ENCODE measurements at places on chromosomes 4 and X. TPM values are rescaled to one million over a fixed set of nuclear protein-coding genes. Genes with fewer than 3 reads are reported as not detected.

GRCh38 chr4:38390969-38391545, 272.9 kb upstream of the KLF3 start:
- H3K4me3 ChIP-seq = no peak overlapping the region
- no peaks in the 10 kb centered on the region for H3K4me1 ChIP-seq
- no peak for DNase-seq
- no peaks in the 10 kb centered on the region for H3K27me3 ChIP-seq
- H3K36me3 ChIP-seq = peaks cover 8% of the 10 kb centered on the region

GRCh38 chr4:120052856-120053255, 13.8 kb downstream of the MAD2L1 start:
- peaks cover 4% of the 10 kb centered on the region for H3K36me3 ChIP-seq
- no peak for DNase-seq
- H3K4me1 ChIP-seq = peaks cover 13% of the 10 kb centered on the region
- no peak overlapping the region for H3K27ac ChIP-seq
- H3K4me3 ChIP-seq = no peak overlapping the region

DNA sequence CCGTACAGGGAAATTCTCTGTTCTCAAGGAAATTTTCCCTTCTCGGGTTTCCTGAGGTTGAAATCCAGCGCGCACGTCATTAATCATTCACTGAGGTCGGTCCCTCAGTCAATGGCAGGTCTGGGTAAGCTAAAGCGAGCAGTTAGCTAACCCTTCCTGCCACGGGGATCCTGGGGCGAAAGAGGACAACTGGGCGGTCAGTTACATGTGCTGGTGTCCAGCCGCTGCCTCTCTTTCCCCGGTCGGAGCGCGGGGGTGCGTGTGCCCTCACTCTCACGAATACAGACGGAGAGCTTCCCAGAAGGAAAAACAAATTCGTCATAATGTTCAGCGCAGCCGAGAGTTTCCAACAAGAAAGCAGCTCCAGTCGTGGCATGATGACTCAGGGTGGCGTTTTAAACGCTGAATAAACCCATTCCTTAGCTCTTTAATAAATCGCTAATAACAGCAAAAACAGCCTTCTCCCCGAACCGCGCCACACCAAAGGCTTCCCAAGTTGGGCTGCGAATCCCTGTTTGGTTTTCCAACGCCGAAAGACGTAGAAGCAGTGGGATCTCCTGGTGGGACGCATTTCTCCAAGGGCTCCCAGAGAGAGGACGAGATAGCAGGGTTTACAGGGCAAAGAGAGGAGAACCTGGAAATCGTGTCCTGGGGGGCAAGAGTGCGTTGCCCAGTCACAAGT, 752 bp upstream of the FGF5 start:
- H3K27me3 ChIP-seq = peaks cover 83% of the 10 kb centered on the region
- peak overlapping the region; percentile 41 for H3K4me3 ChIP-seq
- DNase-seq = no peak
- peaks cover 13% of the 10 kb centered on the region for H3K4me1 ChIP-seq
- H3K27ac ChIP-seq = no peak overlapping the region
- H3K36me3 ChIP-seq = no peaks in the 10 kb centered on the region

- H3K4me1 ChIP-seq = no peaks in the 10 kb centered on the region
- H3K27me3 ChIP-seq = no peaks in the 10 kb centered on the region
Measured at GRCh38 chr4:55013431-55013955, 111.9 kb downstream of the KDR start.

Gene RS1
- not detected for total RNA-seq

- no peak overlapping the region for H3K4me3 ChIP-seq
- H3K36me3 ChIP-seq = no peaks in the 10 kb centered on the region
- H3K27me3 ChIP-seq = peaks cover 2% of the 10 kb centered on the region
- H3K4me1 ChIP-seq = no peaks in the 10 kb centered on the region
- no peak for DNase-seq
Measured at GRCh38 chrX:150084496-150085229, 146.4 kb upstream of the EOLA2 start.

Gene CSAG2
- not detected for total RNA-seq

Gene STBD1
- 0.51 TPM for total RNA-seq

Gene AIFM1
- 46.0 TPM for total RNA-seq

- no peak overlapping the region for H3K27ac ChIP-seq
- H3K4me1 ChIP-seq = no peaks in the 10 kb centered on the region
- no peaks in the 10 kb centered on the region for H3K27me3 ChIP-seq
- no peak overlapping the region for H3K4me3 ChIP-seq
- no peak for DNase-seq
Measured at GRCh38 chrX:39133971-39134370, 332.7 kb downstream of the MID1IP1 start.

Gene PRSS12
- not detected for total RNA-seq

Data from activated T-helper 1 cell treated with anti-CD3 and anti-CD28 coated beads, Interleukin-12 subunit alpha, Interleukin-12 subunit beta, Interleukin-2, Interleukin-4 antibody, amounts not matched to agents 30 ng/mL and 10 ng/mL and 1 ng/mL, durations not matched to agents 14 hours and 24 hours and 36 hours (primary cell).